GF-D8 (cell line): ENCODE measurements at places on chromosomes 7 and 10.

DNA sequence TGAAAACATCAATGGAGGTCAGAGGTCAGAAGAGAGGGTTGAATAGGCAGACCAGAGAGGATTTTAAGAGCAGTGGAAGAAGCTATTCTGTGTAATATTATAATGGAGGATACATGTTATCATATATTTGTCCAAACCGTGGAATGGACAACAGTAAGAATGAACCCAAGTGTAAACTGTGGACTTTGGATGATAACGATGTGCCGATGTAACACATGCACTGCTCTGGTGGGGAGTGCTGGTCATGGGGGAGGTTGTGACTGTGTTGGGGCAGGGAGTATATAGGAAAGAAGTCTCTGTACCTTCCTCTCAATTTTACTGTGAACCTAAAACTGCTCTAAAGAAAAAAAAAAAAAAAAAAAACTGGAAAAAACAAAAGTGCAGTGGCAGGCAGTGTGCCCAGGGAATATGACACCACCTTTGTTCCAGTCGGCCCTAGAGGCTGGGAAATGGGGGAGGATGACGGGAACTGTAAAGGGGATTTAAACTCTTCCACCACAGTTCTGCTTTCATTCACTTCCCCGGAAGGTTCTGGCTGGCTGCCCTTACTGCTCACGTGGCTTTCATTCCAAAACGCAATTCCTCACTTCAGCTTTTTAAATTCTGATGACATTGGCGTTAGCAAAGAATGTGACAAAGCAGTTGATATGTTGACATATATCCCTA lies 113.7 kb upstream of the ANKRD1 start:
- DNase-seq, result no peak

DNA sequence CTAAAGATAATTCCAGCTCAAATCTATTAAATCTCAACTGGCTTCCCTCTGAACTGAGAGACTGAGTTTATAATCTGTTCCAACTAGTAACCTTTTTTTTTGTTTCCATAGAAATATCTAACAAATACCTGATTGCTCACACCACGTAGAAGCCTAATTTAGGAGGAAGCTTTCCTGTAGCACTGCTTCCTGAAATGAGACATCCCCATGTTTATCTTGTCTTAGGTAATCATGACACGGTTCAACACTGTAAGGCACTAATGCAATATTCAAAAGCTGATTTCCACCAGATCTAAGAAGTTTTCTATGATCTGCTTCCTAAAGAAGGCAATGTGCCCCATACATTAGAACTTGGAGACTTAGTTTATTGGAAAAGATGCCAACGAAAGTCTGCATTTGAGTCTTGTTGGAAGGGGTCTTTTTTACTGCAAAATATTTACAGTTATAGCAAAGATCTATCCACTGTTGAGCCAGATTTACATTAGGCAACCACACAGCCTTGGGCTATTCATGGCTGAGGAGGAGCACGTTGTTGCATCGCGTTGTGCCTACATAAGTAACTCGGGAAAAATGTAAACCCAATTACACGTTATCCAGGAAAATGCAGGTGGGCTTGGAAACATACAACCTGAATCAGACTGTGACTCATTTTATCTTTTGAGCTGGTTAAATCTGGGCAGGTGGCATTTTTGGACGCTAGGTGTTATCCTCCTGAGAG lies 66.3 kb downstream of the VIPR2 start:
- DNase-seq, result no peak

- DNase-seq, result no peak
These were observed 157.9 kb upstream of the GRB10 start for GRCh38 chr7:50940621-50941020.

DNA sequence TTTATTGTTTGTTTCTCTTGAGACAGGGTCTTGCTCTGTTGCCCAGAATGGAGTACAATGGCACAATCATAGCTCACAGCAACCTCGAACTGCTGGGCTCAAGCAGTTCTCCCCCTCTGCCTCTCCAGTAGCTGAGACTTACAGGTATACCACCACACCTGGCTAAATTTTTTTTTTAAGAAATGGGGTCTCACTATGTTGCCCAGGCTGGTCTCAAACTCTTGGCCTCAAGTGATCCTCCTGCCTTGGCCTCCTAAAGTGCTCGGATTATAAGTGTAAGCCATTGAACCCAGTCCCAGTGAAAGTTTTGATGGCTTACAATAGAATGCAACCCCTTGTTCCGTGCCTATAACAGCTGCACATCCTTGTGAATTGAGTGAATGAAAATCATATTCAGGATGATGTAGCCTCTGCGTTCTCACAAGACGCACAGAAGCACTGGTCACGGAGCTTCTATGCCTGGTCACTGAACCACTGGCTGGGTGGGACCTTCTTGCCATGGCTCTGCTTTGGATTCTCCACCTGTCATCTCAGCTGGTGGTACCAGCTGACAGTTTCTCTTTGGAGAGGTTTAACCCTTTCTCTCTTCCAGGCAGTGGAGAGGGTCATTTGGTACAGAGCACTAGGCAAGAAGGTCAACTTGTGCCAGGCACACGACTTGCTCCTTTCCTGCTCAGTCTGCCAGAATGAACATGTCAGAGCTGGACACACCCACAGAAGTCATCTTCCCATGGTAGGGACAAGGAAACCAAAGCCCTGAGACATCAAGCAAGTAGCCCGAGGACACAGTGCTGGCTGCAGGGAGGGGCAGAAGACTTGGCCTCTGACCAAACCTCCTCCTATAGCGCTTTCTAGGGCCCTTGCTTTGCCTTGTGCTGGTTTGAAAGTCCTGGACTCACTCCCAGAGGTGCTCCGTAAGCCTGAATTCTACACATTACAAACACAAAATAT lies 89.6 kb downstream of the ATXN7L1 start:
- DNase-seq, result no peak

DNA sequence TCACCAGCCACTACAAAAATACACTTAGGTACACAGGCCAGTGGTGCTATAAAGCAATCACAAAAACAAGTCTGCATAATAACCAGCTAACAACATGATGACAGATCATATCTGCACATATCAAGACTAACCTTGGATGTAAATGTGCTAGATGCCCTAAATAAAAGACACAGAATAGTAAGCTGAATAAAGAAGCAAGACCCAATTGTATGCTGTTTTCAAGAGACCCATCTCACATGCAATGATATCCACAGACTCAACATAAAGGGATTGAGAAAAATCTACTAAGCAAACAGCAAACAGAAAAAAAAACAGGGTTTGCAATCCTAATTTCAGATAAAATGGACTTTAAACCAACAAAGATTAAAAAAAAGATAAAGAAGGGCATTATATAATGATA lies 505.4 kb upstream of the FZD8 start:
- DNase-seq, result no peak

GRCh38 chr10:60951272-60951724 lies 7.3 kb upstream of the RHOBTB1 start:
- DNase-seq, result no peak

- DNase-seq, result no peak
These were observed 116.1 kb downstream of the INSYN2A start for GRCh38 chr10:127080317-127080716.

DNA sequence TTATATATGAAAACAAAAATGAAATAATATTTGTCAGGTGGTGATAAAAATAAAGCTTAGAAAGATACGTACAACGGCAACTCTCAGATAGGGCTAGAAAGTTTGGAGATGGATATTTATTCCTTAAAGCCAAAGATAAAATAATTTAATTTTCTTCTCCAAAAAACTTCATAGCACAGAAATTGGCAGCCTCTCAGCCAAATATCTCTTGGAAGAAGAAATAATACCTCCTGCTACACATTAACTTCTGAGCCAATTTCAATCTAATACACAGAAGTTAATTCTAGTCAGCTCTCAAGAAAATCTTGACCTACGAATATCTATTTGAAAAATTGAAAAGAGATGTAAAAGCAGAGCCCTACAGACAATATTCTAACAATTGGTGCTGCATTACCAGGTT lies 122.4 kb downstream of the TES start:
- DNase-seq, result no peak

DNA sequence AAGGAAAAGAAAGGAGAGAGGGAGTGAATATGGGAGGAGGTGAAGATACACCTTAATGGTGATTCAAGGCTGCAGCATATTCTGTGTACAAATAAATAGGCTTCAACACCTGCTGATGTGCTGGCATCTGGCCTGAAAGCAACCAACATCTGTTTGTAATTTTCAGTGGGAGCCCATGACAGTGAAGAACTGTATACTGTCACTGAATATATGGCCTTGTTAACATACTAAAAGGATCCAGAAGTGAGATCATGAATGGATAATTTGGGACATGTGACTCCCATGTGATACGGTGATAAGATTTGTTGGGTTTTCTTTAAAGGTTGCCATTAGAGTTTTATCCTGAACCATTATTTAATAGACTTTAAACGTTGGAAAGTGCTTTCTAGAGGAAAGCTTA lies 459.3 kb downstream of the CNTNAP2 start:
- DNase-seq, result no peak

DNA sequence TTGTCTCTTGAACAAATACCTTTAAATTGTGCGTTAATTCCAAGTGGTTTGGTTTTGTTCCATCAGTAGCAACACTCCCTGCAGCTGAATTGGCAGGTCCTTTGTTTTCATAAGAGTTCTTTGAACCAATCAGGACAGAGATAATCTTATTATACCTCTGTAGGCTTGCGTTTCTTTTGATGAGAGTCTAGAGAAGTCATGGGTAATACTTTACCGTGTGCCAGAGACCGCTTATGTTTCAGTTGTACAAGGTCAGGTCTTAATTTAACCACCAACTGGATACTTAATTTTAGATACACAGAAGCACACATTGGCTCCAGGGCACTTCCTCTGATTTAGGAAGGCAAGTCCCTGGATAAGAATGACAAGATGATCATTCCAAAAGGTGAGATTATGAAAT lies at the start of gene ASB15:
Gene ASB15, plus strand, starts transcription at position 292 of the 400 bp plus-strand sequence. CDS start 12,682 bp downstream, outside the sequence.
- no peak for DNase-seq

- DNase-seq, result no peak
These were observed 101.8 kb upstream of the KMT2C start for GRCh38 chr7:152537639-152538038.

GRCh38 chr7:94511718-94512117 lies 2.1 kb downstream of the CASD1 start:
- no peak for DNase-seq

DNA sequence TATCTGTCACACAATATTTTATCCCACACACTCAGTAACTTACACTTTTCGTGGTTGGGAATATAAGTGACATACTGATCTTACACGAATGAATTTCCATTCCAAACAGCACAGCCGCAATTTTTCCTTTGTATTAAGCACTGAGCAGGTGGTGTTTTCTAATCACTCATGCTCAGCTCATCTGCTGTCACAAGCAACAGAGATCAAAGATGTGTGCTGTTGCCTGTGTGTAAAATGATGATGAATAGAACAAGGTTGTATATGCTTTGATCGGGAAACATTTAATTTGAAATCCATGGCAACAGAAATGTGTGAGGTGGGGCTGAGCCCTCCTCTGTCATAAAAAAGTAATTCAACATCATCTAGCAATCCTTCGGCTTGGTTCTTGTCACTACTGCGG lies 927.7 kb upstream of the MBL2 start:
- DNase-seq, result no peak

- peak; percentile 56 for DNase-seq
These were observed 84.7 kb downstream of the SNX10 start for GRCh38 chr7:26376175-26376917.

DNA sequence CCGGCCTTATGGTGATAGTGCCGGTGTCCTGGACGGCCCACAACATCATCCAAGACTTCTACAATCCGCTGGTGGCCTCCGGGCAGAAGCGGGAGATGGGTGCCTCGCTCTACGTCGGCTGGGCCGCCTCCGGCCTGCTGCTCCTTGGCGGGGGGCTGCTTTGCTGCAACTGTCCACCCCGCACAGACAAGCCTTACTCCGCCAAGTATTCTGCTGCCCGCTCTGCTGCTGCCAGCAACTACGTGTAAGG lies 713 bp downstream of the CLDN4 start:
- DNase-seq, result no peak

DNA sequence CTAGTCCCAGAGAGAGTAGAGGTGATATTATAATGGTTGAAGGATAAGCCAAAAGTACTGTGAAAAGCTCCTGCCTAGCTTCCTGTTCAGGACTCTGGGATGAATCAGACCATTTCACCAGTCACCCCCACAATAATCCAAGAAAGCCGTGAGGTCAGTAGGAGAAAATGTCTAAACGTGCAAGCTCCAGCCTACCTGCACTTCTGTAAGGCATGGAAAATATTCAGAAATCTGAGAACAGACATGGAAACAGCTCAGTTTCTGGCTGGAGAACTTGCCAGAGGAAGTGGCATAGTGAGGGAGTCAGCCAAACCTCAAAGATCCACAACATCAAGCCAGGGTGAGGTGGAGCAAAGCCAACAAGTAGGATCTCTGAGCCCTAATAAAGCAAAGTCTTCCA lies 58.2 kb downstream of the ELAPOR2 start:
- no peak for DNase-seq

- no peak for DNase-seq
These were observed 157.2 kb upstream of the SLC25A13 start for GRCh38 chr7:96479015-96479645.

GRCh38 chr7:69691734-69692133 lies 93.5 kb downstream of the AUTS2 start:
- DNase-seq, result no peak
